Cerebellar nuclear complex (tissue), 1 donor: ENCODE measurements at places on chromosomes 1 and 21.

DNA sequence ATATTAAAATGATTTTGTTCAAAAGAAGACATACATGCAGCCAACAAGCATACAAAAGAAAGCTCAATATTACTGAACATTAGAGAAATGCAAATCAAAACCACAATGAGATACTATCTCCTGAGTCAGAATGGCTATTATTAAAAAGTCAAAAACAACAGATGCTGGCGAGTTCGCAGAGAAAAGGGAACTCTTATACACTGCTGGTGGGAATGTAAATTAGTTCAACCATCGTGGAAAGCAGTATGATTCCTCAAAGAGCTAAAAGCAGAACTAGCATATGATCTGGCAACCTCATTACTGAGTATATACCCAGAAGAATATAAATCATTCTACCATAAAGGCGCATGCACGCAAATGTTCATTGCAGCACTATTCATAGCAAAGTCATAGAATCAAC, 126.0 kb upstream of the HMCN1 start:
- no peak for DNase-seq

DNA sequence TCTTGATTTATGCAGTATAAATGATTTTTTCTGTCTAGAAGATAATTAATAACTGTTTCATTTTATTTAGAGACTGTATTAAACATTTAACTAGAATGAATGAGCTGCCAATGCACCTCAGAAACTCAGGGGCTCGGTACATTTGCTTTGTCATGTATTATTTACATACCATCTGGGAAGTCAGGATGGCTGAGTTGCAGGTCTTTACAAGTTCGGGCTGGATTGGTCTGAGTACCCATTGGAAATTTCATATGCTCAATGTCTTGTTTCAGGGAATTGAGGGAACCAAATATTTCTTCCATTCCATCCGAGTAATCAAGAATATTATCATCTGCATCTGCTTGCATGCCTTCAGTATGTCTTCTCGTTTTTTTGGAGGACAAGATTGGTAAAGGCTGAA, 221.7 kb downstream of the COL11A1 start:
- DNase-seq = no peak

DNA sequence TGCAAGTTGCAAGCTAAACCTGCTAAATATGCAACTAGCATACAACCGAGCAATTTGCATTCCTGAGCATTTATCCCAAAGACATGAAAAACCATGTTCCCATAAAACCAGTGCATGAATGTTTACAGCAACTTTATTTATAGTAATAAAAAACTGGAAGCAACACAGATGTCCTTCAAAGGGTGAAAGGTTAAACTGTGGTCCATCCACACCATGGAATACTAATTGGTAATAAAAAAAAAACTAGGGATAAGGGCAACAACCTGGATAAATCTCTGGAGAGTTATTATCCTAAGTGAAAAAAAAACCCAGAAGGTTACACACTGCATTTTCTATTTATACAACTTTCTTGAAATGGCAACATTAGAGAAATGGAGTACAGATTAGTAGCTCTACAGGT, 474.1 kb downstream of the SMYD3 start:
- DNase-seq = no peak

DNA sequence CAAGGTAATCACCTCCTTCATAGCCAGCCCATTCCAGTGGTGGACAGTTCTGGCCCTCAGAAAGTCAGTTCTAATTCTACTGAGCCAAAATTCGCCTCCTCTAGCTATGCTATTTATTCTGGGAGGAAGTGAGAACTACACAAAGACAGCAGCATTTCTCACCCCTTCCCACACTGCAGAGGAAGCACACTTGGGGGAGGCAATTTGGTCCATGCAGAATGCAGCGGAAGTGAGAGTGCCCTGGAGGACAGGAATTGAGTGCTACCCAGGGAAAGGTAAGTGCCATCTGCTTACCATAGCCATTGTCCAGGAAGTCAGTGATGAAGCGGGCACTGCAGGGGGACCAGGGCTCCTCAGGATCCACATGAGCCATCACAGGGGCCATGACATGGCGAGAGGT, 3.7 kb downstream of the ADAMTS4 start:
- no peak for DNase-seq

- no peak for DNase-seq
Measured at GRCh38 chr1:245181158-245181517, 26.4 kb downstream of the KIF26B start.
